Activated CD4-positive, alpha-beta T cell treated with anti-CD3 and anti-CD28 coated beads, Interleukin-2, amount 10 ng/mL, durations not matched to agents 7 days and 5 days (primary cell): ENCODE measurements at places on chromosomes 11 and 22. TPM values are rescaled to one million over a fixed set of nuclear protein-coding genes. Genes with fewer than 3 reads are reported as not detected.

DNA sequence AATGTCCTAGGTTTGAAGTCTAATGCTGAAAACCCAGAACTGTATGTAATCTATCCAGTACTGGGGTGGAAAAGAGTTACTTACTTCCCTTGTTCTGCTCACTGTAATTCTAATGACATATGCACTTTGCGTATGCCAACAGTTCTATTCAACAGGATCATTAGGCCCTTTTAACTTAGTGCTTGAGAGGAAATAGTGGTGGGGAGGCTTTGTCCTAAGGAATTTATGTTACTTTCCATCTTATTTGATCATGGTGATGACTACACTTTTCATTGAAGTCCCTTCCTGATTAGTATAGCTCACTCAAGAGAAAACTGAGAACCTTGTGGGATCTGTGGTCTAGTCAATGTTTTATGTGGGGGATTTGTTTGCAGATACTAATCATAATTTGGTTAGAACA is 348.2 kb downstream of the GUCY1A2 start:
- no peaks in the 10 kb centered on the region for H3K36me3 ChIP-seq
- no peaks in the 10 kb centered on the region for H3K27me3 ChIP-seq
- no peak overlapping the region for H3K4me3 ChIP-seq
- H3K27ac ChIP-seq = no peak overlapping the region

The TOMM22 gene
- total RNA-seq = 83.0 TPM

DNA sequence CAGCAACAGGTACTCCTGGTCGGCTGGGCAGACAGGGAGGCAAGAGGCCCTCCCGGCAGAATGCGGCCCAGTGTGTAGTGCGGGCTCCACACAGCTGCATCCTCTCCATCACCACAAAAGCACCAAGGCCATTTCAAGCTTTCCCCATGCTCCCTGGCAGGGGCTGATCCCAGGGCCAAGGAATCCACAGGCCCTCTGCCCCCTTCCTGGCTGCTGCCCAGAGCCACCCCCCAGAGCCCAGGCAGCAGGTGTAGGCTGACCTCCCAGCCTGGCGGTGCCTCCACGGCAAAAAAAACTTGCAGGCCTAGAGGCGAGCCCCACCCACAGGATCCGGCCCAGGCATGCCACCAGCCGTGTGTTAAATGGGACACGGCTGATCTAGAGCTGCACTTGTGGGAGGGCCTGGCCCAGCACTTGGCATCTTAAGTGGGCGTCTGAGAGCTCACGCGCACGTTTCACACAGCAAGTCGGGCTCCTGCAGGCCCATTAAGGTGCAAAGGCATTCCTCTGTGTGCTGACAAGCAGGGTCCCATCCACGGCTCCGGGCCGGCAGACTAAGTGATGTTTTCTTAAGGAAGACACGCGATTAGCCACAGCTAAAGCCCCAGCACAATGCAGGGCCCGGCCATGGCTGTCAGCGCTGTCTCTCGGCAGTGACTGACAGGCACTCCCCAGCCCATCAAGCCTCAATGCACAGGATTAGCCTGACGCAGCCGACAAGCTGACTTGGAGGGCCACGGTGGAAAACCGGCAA is 19.8 kb upstream of the GNB1L start:
- peak; percentile 47 for DNase-seq
- H3K27ac ChIP-seq = peak overlapping the region; percentile 84
- peaks cover 13% of the 10 kb centered on the region for H3K4me1 ChIP-seq
- no peaks in the 10 kb centered on the region for H3K36me3 ChIP-seq
- no peak overlapping the region for H3K4me3 ChIP-seq

DNA sequence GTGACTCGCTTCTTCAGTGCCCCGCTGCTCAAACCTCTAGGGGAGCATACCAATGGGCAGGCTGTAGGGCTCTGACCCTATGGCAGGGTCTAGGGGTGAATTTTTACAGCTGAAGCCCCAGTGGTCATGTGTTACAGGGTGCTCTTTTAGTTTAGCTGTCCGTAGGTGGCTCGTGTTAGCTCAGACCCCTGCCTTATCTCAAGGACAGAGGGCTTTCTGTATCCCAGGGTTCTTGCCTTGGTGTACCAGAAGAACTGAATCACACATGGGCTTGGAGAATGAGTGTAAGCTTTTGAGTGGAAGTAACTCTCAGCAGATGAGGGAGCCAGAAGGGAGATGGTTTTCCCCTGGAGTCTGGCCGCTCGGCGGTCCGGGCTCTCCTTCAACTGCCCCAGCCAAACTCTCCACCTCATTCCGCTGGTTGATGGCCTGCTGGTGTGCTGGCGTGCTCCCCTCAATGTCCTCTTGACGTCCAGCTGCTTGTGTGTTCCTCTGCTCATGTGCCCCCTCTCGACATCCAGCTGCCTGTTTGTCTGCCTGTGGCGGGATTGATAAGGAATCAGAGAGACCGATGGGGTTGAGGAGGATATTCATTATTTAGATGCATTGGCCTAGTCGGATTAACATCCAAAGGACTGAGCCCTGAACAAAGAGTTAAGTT is 37.5 kb downstream of the BIRC2 start:
- DNase-seq = no peak
- H3K4me3 ChIP-seq = no peak overlapping the region
- H3K27me3 ChIP-seq = no peaks in the 10 kb centered on the region
- peaks cover 25% of the 10 kb centered on the region for H3K4me1 ChIP-seq
- no peak overlapping the region for H3K27ac ChIP-seq

The SLCO2B1 gene
- total RNA-seq = 0.37 TPM

DNA sequence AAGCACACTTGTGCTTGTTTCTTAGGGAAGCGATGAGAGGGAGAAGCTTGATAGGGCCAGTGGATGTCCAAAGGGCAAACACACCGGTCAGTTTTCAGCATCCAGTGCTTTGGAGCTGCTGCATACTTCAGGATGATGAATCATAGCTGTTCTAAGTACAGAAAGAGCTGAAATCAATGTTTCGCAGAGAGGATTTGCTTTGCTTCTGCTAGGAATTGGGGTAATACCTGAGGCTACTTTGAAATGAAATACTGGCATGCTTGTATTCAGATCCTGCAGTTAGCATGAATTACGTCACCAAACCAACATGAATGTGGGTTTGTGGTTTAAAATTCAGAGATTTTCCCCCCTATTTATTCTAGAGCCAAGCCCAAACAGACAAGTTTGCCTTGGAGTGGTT is 41.7 kb upstream of the SC5D start:
- no peak for DNase-seq
- H3K27me3 ChIP-seq = peaks cover 10% of the 10 kb centered on the region
- peaks cover 7% of the 10 kb centered on the region for H3K4me1 ChIP-seq
- no peak overlapping the region for H3K4me3 ChIP-seq
- no peak overlapping the region for H3K27ac ChIP-seq
- H3K36me3 ChIP-seq = no peaks in the 10 kb centered on the region
